ENCODE measurements at places on chromosomes 12 and 14.

GRCh38 chr12:53686436-53686835 is 10.6 kb upstream of the ATP5MC2 start:
- DNase-seq, result no peak

GRCh38 chr14:68626386-68626785 is 166.5 kb downstream of the ZFP36L1 start:
- no peak for DNase-seq

GRCh38 chr12:122080149-122081082 is 1.9 kb downstream of the MLXIP start:
- no peak for DNase-seq

DNA sequence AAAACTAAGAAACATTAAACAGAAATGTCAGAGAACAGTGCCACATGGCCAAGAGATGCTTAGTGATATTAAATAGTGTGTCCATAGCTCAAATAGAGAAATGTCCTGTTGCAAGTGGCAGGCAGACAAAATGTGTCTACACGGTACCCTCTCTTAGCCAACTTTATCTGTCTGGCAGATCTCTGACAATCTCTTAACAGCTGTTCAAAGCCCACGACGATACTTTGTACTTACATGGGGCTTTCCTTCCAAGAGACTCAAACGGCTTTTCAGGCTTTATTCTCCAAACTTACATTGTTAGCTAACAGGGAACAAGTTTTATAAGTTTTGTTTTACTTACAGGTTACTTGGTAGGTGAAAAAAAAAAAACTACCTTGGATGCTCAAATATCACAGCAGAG is 45.6 kb downstream of the ARMH4 start:
- DNase-seq, result no peak

DNA sequence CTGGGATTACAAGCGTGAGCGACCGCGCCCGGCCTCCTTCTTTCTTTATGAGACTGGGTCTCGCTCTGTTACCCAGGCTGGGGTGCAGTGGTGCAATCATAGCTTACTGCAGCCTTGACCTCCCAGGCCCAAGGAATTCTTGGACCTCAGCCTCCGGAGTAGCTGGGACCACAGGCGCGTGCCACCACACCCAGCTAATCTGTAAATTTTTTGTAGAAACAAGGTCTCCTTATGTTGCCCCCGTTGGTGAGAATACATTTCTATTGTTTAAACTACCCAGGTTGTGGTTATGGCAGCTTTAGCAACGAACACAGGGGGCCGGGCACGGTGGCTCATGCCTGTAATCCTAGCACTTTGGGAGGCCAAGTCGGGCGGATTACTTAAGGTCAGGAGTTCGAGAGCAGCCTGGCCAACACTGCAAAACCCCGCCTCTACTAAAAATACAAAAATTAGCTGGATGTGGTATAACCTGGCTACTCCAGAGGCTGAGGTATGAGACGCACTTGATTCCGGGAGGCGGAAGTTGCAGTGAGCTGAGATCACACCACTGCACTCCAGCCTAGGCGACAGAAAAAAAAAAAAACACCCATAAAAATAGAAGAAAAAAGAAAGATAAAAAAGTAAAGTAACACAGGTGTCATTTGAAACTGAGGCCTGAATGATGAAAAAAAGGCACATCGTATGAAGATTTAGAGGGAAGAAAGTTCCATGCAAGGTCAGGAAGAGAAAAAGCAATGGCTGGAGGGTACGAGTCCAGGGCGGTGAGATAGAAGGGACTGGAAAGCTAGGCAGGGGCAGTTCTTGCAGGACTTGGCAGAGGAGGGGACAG is 977 bp upstream of the TMEM120B start:
- DNase-seq, result no peak

GRCh38 chr12:78095623-78096022 is 264.9 kb downstream of the NAV3 start:
- no peak for DNase-seq

Measured in activated naive CD4-positive, alpha-beta T cell treated with Interleukin-2 at 50 U/mL for 16 hours (primary cell).